WTC11 (cell line): ENCODE measurements at places on chromosomes 13 and 19. TPM values are rescaled to one million over a fixed set of nuclear protein-coding genes. Genes with fewer than 3 reads are reported as not detected.

DNA sequence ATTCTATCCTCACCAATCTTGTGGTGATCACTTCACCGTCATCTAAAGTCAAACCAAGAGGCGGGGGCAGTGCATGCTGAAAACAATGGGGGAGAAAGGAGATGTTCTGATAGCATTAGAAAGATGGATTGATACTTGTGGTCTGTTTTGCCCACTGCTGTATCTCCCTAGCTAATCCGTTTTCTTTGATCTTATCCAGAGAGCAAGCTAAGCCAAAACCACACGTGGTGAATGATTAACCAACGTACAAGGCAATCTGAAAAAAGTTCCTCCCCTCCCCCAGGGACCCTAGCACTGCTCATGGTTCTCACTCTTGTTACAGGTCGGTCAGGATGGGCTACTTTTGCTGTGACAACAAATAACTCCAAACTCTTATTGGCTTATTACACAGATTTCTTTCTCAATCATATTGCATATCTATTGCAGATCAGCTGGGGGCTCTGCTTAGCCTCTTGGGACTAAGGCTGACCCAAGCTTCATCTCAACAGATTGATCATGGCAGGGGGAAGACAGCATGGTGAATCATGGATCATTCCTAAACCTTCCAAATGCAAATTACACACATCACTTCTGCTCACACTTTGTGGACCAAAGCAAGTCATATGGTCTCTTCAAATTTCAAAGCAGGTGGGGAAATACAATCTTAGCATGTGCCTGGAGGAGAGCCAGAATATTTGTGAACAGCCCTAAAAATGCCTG is 11.9 kb upstream of the C13orf42 start:
- no peak for DNase-seq

DNA sequence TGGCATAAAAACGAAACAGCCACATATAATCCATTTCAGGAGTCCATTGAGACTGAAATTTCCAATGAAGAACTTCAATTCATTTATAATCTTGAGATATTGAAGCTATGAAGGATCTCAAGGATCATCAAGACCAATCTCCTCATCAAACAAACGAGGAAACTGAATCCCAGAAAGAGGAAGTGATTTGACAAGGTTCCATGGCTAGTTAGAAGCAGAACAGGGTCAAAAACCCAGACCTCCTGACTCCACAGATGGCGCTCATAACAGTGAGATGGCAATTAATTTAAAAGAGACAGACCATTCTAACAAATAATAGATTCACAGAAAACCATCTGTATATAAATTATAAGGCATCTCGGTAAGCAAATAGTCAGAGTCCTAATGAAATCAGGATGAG is 229.7 kb downstream of the KCTD12 start:
- DNase-seq, result no peak

- peak; percentile 88 for DNase-seq
Measured at GRCh38 chr13:24627090-24627714, 53.0 kb upstream of the ATP12A start.

GRCh38 chr19:38928391-38929001 is 2.1 kb downstream of the SARS2 start:
- no peak for DNase-seq

GRCh38 chr13:94859811-94860210 is 147.5 kb upstream of the SOX21 start:
- no peak for DNase-seq

RNF17 gene
- total RNA-seq, result 0.05 TPM in 1 of 3 replicates, not detected in the others
